AG20443 (cell line): ENCODE measurements at places on chromosomes 6 and 20.

- DNase-seq: no peak
Measured at GRCh38 chr20:25280574-25281535, 33.0 kb downstream of the PYGB start.

DNA sequence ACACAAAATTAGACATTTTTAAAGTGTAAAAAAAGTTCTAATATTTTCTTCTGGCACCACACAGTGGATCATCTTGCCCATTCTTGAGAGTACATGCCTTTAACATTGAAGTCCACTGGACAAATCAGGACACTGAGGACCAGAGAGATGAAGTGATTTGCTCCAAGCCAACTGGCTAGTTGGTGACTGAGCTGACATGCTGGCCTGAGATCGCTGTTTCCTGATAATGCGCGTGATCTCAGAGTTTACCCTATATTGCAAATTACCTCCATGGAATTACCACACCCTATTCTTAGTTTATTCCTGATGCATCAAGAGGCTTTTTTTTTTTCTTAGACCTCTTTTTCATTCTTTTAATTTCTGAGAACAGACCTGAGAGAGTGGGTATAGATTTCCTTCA lies 432.8 kb downstream of the CD83 start:
- no peak for DNase-seq

GRCh38 chr20:8375898-8376297 lies 243.8 kb downstream of the PLCB1 start:
- DNase-seq: no peak

DNA sequence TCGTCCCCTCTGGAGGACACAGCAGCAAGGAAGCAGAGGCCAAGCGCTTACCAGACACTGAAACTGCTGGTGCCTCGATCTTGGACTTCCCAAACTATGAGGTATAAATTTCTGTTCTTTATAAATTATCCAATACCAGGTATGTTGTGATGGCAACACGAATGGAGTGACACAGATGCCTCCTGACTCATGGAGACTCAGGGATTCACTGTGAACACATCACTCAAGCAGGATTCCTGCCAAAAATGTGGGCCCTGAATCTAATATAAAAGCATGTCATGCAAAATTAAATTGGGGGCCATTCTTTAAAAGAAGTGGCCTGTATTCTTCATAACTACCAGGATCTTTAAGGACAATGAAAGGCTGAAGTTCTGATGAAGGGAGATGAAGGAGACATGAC lies 52.5 kb upstream of the SLC22A23 start:
- DNase-seq: peak; percentile 37

GRCh38 chr6:134021396-134022122 lies 30.9 kb downstream of the SLC2A12 start:
- no peak for DNase-seq

DNA sequence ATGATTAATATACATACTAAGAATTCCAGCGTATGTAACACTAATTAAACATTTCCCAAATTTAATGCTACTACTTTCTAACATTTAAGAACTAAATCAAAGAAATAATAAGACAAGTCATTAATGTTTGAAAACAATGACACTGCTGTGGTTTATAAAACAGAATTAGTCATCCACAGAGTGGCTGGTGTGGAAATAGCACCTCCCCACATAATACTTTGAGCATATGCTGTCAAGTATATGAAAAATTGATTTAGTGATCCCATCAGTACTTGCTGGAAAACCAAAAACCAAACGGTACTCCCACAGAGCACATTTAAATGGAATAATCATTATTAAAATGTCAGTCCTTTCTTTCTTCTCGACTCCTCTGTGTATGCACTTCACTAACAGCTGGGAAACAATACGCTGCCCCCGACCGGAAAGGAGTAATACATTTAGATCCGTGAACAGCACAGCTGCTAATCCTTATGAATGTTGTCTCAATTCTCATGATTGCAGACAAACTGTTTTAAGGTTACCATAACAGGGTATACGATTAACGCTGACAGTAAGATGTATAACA lies 78.4 kb downstream of the PREP start:
- peak; percentile 24 for DNase-seq

DNA sequence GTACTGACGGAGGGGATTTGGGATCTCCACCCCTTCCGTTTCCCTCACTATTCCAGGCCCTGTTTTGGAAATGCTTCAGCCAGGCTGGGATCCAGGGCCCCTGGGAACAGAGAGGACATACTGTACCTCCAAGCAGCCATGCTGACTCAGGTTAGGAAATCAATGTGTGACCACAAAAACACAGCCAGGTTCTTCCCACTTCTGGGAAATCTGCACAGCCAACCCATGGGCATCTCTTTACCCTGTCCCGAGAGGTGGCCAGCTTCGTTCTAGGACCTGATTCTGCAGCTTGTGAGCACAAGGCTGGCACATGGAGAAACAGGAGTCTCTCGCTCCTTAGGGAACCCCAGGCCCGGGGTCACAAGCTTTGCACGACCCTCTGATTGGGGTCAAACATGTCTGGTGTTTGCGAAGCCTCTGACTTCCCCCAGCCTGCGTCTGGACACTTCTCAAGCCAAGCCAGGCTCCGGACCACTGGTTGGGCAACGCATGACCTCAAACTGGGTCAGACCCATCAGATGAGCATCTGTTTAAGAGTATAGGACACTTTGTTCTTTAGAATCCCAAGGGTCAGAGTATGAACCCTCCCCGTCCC lies 8.3 kb upstream of the TTPAL start:
- no peak for DNase-seq

DNA sequence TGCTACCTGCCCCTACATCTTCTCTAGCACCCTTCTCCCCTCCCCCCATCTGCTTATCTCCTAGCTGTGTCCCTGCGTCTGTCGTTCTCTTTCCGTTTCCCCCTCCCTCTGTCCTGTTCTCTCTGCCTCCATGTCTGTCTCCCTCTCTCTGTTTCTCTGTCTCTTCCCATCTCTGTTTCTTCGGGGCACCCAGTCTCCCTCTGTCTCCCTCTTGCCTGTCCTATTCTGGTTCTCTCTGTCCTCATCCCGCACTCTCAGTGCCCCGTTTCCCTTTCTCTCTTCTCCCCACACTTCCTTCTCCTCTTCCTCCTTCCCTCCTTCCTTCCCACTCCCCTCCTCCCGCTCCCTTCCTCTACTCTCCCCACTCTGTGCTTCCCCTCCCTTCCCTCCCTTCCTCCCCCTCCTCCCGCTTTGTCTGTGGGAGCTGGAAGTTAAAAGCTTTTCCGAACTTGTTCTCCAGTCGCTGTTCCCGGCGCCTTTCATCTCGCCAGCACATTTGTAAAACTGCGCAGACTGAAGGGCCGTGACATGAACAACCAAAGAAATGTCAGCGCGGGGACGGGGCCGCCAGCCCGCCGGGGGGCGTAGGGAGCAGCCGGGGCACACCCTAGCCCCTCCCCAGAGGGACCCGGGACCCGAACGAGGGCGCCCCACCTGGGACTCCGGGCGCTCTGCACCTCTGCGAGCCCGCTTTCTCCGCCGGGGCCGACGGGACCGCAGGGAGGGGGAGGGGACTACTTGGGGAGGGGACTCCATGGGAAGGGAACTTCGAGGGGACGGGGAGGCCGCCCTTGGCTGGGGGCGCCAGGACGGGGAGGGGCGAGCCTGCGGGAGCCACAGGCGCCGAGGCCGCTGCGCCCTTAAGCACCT lies 4.0 kb upstream of the CDH22 start:
- no peak for DNase-seq

DNA sequence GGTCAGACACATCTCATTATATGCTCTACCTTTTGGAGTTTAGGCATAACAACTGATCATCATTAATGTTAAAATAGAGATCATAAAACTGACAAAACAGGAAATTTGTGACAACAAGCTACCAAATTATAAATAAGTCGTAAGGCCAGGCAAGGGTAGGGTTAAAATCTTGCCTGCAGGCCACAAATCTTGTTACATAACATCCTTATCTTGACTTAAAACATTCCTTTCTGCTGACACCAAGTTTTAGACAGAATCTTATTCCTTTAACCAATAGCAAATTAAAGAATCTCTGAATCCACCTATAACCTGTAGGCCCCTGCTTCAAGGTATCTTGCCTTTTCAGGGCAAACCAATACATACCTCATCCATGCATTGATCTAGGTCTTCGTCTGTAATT lies 32.5 kb upstream of the NKAIN2 start:
- DNase-seq: no peak

DNA sequence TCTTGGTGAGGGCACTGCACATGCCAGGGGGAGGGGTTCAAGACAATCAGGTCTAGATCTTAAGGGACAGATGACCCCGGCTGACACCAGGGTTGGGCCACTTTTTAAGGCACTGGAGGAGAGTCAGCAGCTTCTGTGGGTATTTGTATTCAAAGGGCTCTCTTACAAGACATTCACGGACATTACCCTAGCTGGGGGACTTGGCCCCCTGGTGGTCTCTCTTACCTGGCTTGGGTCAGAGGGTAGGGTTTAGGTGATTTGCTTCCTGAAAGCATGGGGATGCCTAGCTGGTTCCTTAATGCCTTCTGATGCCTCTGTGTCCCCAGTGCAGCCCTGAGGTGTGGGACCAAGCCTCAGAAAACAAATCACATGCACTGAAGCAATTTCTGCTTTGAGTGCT lies 354.7 kb downstream of the CDC5L start:
- DNase-seq: no peak

- peak; percentile 94 for DNase-seq
Measured at GRCh38 chr20:11267131-11267761, 593.4 kb upstream of the JAG1 start.

GRCh38 chr6:156345700-156346099 lies 431.5 kb upstream of the ARID1B start:
- no peak for DNase-seq

DNA sequence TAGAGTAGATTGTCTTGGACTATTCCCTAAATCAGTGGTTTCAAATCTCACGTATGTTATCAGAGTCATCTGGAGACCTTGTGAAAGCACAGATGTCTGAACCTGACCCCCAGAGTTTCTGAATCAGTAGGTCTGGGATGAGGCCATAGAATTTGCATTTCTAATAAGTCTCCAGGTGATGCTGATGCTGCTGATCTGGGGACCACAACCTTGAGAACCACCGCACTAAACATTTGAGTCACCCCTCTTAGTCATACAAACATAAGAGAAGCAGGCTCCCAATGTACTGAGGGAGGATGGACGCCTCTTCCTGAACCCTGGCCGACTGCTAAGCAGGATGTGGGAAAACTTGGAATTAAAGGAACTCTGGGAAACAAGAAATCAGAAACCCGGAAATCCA lies 187.8 kb upstream of the PRDM1 start:
- DNase-seq: peak; percentile 22

GRCh38 chr20:60381643-60382400 lies 423.6 kb downstream of the CDH26 start:
- DNase-seq: no peak

DNA sequence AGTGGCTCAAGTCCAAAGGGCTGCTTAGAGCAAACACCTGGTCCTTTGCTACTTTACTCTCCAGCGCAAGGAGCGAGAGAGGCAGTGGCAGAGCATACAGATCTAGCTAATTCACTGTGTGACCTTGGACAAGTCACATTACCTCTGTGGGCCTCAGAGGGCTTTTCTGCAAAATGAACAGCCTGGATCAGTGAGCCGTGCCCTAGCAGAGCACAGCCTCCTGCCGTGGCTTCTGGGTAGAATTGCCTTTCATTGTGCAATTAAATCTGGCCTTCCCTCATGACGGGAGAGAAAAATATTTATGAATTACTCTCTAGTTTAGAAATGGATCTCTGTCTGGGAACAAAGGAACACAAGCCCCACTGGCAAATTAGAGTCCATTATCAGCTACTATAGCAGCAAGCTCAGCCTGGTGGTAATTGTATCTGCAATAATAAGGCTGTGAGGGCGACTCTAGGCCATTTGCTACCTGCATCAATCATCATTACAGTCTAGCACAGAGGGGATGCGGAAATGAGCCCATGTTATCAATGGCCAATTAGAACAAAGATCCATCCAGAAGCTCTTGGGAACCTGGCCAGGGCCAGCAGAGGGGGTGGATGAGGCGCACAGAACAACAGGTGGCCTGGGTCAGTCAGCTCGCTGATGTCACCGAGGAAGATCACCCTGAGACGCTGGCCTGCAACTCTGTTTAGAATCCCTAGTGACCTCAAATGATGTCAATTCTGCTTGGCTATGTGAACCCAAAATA lies 114.2 kb upstream of the LY86 start:
- DNase-seq: no peak

DNA sequence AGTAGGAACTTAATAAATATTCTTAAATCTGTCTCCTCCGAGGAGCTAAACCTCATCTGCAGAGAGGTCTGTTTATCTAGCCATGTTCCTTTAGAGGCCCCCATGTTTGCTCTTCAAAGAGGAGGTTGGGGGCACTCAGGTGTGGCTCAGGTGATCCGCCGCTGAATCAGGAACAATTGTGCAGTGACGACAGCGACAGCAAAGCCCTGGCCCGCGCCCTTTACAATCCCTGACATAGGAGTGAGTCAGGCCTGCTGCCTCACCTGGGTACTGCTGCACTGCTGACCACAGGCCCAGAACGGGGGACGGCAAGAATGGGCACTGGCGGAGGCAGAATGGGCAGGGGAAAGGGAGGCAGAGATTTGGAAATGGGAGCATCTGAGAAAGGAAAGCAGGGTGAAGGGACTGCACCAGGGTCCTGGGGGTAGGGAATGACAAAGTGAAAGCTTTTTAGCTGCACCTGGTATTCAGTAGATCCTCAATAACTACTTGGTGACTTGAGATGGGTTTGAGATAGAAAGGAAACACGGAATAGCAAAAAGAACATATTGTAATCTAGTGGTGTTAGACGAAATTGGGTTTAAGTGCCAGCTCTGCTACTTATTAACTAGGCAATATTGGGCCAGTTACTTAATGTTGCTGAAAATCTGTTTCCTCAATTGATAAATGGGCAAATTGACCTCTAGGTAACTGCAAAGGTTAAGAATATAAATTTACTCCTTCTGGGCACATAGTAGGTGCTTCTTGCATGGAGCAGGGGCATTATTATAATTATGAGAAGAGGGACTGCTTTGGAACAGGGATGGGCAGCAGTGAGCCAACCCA lies 5.4 kb upstream of the IER3 start:
- no peak for DNase-seq

GRCh38 chr20:43949741-43950618 lies 35.3 kb downstream of the TOX2 start:
- DNase-seq: no peak
